ENCODE measurements at places on chromosomes 12 and 14.
A peak's percentile ranks its signal among the peaks of the same experiment; 100 is the strongest.

- no peak for DNase-seq
These were observed 41.4 kb downstream of the FBXL14 start for GRCh38 chr12:1552911-1553491.

DNA sequence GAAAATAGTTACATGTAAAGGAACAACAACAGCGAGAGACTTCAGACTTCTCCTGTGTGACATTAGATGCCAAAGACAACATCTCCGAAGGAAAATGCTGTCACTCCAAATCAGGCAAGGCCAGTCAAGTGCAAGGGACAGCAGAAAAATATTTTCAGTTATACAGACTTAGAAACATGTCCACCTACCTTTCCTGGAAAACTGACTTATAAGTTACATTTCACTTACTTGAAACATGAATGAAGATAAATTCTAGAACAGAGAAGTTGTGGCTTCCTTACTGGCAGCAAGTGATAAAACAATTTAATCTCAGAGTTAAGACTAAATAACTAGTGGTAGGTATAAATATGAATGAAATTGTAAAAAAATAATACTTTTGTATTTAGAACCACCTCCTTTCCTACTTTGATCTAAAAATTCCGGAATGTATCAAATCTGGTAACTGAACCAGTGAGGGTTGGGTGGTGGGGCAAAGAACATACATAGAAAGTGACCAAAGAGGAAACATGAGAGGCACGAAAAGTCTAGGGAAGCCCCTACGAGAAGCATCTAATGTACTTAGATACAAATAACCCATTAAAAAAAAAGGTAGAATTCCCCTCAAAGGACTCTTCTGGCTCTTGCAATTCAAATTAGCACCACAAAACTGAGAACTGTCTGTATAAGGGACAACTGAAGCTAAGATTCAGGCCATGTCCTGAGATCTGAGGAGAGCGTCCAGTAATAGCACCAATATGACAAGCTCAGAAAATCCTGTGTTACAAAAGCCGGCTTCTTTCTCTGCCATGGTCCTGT is 21.2 kb downstream of the MTHFD1 start:
- DNase-seq: no peak

- DNase-seq: peak; percentile 13
These were observed 1176.7 kb upstream of the SEL1L start for GRCh38 chr14:82710267-82710841.

DNA sequence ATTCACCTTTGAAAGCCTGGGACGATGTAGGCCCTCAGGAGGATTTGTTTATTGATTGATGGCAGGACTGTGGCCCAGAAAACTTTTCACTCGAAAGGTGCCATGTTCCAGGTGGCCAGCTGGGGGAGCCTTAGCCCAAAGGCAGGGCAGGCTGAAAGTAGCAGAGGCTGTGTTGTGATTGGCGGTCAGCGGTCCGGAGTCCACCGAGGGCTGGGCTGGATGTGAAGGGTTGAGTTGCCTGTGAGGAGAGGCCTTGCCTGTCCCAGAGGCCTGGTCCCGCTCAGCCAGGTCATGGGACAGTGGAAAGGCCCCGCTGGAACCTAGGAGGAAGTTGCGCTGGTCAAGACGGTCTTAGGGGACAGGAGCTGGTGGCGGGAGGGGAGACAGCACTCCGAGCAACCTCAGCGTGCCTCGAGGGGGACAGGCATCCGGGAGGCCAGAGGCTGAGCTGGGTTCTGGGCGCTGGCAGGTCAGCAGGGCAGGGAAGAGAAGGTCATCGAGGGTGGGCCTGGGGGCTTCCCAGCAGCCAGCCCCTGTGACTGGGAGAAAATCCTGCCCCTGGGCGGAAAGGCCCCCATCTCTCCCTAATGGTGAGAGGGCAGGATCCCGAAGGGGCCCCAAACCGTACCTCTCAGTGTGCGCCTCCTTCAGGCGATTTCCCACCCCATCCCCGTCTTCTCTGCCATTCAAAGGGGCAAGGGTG is 26.3 kb downstream of the CMA1 start:
- DNase-seq: no peak

DNA sequence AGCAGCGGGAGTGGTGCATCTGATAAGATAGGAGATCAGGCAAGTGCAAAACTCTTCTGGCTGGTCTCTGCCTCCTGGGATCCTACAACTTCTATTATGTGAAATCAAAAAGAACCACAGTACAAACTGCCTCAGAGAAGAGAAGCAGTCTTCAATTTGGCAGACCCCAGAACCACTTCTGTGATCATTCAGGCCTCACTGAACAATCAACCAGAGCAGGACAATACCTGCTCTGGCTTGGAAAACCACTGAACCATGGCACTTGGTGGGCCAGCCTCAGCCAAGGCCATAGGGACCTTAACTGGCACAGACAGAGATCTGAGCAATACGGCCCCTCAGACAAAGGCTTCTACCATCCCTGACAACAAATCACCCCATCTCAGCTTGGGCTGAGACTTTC is 103.0 kb downstream of the NDUFA12 start:
- no peak for DNase-seq

- no peak for DNase-seq
These were observed 28.7 kb downstream of the ARID4A start for GRCh38 chr14:58327019-58327418.

- no peak for DNase-seq
These were observed 45.5 kb downstream of the PPM1A start for GRCh38 chr14:60294411-60295069.

- no peak for DNase-seq
These were observed 1.3 kb downstream of the HOXC5 start for GRCh38 chr12:54033980-54034784.

- DNase-seq: no peak
These were observed 202.6 kb upstream of the FOXN3 start for GRCh38 chr14:89619596-89619995.

DNA sequence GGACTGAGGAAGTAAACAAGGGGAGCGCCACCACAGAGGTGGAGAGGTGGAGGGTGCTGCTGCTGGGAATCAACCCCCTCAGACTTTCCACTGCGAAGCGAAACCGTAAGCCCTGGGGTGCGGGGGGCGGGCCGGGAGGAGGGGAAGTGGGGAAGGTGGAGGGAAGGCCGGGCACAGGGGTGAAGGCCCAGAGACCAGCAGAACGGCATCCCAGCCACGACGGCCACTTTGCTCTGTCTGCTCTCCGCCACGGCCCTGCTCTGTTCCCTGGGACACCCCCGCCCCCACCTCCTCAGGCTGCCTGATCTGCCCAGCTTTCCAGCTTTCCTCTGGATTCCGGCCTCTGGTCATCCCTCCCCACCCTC is at the start of gene LAG3:
TSS of gene LAG3 (plus strand) at position 190 of the 365 bp plus-strand sequence. CDS start 333 bp downstream, outside the sequence.
- DNase-seq: no peak

DNA sequence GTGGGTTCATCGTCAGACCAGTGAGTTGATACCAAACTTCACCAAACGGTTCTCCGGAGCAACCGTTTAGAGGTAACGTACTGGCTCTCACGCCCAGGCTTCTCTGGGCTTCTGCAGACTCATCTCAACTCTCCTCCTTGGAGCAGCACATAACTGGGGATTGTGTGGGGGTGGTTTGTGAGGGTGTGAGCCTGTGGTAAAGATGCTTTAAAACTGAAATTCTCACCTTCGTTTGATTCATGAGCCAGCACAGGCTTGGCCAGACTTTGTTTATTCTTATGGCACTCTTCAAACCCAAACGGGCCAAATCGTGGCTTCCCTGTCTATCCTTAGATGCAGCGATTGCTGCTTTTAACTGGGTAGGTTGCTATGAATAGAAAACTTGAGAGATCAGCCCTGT is 121.3 kb downstream of the SAMD4A start:
- DNase-seq: no peak

GRCh38 chr12:24991209-24992049 is 42.5 kb upstream of the BCAT1 start:
- DNase-seq: peak; percentile 61

DNA sequence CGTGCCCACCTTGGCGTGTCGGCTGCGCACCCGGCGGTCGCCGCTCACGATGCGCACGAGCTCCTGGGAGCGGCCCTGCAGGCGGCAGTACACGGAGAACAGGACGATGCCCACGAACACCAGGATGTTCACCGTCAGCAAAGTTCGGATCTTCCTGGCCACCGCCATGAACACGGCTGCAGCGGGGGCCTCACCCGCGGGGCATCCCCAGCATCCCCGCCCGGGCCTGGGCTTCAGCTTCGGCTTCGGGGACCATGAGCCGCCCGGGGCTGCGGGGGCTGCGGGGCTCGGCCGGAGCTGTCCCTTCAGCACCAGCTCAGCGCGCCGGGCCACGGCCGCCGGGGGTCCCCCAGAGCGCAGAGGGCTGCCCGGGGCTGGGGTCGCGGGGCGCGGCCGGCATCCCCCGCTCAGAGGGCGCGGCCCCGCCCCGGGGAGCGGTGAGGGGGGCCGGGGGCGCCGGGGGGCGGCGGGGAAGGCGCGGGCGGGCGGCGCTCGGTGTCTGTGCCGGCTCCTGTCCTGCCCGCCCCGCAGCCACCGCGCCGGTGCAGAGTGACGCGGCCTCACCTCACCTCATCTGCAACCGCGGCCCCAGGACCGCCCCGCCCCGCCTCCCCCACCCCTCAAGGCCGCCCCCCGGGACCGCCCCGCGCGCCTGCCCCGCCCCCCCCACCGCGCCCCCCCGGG is at the start of gene GALNT9:
TSS of gene GALNT9 (minus strand) at position 554 of the 684 bp plus-strand sequence. CDS start at position 168, 386 bp downstream.
- DNase-seq: no peak

- no peak for DNase-seq
These were observed 4.7 kb downstream of the KLRK1 start for GRCh38 chr12:10385166-10385613.

DNA sequence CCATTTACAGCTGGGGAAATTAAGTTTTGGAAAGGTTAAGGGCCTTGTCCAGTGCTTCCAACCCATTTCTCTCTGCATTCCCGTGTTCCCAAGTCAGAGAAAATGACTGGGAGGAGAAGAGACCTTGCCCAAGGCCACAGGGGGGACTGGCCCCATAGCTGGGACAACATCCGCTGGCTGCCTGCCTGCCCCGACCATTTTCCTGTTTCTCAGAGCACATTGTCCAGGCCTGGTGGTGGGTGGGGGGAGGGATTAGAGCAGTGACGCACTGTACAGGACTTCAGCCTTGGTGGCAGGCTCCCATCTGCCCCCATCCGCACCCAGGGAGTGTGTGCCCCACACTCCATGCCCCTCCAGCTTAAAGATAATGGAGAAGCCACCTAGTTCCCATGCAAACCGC is 27.7 kb downstream of the DIO3 start:
- DNase-seq: no peak

- no peak for DNase-seq
These were observed 731 bp upstream of the PCNX4 start for GRCh38 chr14:60090864-60091519.

- no peak for DNase-seq
These were observed 6.6 kb downstream of the LHX5 start for GRCh38 chr12:113464852-113465719.

- DNase-seq: no peak
These were observed 511.4 kb downstream of the PCNX1 start for GRCh38 chr14:71418532-71419245.

GRCh38 chr12:52151837-52152783 is 39.7 kb downstream of the KRT80 start:
- no peak for DNase-seq

GRCh38 chr14:62711351-62712023 is 333.8 kb downstream of the KCNH5 start:
- peak; percentile 52 for DNase-seq

DNA sequence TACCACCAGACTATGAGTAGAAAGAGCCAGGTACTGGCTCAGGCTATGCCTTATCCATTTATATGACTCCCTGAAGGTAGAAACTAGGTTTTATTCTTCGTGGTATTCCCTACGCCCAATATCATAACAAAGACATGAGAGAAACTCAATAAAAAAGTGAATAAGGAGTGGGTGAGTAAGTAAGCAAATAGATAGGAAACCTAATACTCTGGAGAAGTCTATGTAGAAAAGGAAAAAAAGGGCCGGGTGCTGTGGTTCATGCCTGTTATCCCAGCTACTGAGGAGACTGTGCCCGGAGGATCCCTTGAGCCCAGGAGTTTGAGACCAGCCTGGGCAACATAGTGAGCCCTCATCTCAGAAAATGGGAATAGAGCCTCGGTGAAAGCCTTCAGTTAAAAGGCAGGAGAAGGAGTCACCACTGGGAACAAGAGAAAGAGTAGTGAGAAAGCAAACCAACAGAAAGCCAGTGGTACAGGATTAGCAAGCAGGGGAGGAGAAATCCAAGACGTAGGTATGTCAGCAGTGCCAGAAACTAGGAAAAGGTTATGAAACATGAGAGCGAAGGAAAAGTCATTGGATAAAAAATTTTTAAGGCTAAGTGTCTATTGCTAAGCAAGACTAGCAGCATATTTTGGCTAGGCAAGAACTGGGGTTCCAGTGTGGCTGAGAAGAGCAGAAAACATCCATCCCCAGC is 6.0 kb upstream of the OR6J1 start:
- DNase-seq: no peak

GRCh38 chr12:125065021-125065918 is at the start of gene AACS:
Gene AACS, plus strand, starts transcription at chr12:125065435. Its CDS starts 150 bp downstream, at chr12:125065585.
- peak; percentile 17 for DNase-seq

GRCh38 chr14:48575772-48576171 is 900.4 kb upstream of the MDGA2 start:
- no peak for DNase-seq

- DNase-seq: no peak
These were observed 13.9 kb downstream of the MFAP5 start for GRCh38 chr12:8648576-8649205.

- DNase-seq: peak; percentile 11
These were observed 43.3 kb upstream of the NT5DC3 start for GRCh38 chr12:103884316-103884715.

DNA sequence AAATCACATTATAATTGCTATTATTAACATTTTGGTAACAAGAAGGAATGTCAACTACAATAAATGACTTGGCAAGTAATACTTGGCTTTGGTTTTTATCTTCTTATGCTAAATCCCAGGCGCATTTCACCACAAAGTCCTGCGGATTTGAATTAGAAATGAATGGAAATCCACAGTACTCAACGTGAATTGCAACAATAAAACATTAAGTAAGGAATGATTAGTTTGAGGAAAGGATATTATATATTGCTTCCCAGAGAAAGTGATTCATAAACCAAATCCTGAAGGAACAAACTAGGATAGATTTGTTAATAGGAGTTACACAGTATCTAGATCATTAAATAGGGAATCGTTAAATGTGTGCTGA is 1089.7 kb downstream of the TRHDE start:
- DNase-seq: no peak

DNA sequence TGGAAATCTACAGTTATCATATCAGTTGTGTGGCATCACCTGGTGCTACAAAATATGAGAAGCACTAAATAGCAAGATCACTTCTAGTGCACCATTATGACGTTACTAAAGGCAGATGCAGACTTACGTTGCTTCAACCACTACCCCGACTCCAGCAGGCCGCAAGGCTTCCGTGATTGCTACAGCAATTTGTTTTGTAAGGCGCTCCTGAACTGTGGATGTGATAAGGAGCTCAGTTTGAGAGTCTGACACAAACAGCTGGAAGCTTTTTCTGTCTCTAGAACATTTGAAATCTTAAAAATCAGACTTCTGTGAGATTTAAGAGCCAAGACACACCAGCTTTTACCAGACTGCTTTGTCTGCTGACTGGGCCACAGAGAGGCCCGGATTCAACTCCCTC is 57.0 kb downstream of the GCH1 start:
- DNase-seq: no peak

All from NCI-H1417 treated with DMSO at 0.1 percent for 48 hours (cell line).